ENCODE measurements at places on chromosomes 5 and 9.
A peak's percentile ranks its signal among the peaks of the same experiment; 100 is the strongest.

- no peak for DNase-seq
These were observed 53.1 kb downstream of the SYK start for GRCh38 chr9:90854637-90855175.

GRCh38 chr5:20694121-20694520 lies 706.1 kb upstream of the CDH18 start:
- DNase-seq: no peak

DNA sequence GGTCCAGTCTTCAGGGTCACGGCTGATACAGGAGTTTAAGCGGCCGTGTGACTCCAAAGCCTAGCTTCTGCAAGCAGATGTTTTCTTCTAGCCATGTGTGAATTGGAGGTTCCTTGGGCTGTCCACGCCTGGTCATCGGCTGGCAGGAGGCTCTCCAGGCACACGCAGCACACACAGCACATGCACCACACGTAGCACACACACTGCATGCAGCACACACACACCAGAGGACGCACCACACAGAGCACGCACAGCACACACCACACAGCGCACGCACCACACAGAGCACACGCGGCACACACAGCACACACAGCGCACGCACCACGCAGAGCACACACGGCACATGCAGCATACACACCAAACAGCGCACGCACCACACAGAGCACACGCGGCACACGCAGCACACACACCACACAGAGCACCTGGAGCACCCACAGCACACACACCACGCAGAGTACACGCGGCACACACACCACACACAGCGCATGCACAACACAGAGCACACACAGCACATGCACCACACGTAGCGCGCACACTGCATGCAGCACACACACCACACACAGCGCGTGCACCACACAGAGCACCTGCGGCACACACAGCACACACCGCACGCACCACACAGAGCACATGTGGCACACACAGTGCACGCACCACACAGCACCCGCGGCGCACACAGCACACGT lies 234.3 kb downstream of the FANCC start:
- no peak for DNase-seq

- DNase-seq: peak; percentile 30
These were observed 135.6 kb downstream of the NTRK2 start for GRCh38 chr9:84804951-84805694.

DNA sequence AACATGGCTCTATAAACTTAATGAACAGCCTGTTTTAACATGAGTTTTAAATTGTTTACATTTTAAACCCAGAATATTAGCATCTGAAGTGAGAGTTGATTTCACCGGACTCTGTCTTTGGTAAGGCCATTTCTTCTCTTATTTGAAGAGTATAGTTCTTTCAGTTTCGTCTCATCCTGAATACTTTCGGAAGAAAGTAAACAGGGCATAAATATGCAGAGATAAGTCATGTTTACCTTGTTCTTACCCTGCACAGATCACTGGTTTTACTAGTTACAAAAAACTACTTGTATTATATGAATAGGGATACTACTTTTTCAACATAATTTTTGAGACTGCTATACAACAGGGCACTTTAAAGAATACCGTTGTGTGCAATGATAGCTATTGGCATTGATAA lies 656.3 kb upstream of the ZNF608 start:
- DNase-seq: no peak

GRCh38 chr9:99870126-99870525 lies 36.3 kb upstream of the STX17 start:
- DNase-seq: peak; percentile 78
